ENCODE measurements at places on chromosomes 12 and 14.

GRCh38 chr12:78324234-78324633, 493.5 kb downstream of the NAV3 start:
- no peaks in the 10 kb centered on the region for H3K36me3 ChIP-seq
- no peaks in the 10 kb centered on the region for H3K27me3 ChIP-seq
- DNase-seq, result peak; percentile 5
- no peaks in the 10 kb centered on the region for H3K4me1 ChIP-seq

GRCh38 chr12:88472248-88472647, 108.0 kb downstream of the KITLG start:
- H3K27me3 ChIP-seq, result no peaks in the 10 kb centered on the region
- no peak overlapping the region for H3K27ac ChIP-seq
- peaks cover 6% of the 10 kb centered on the region for H3K4me1 ChIP-seq

- no peak overlapping the region for H3K4me3 ChIP-seq
- no peaks in the 10 kb centered on the region for H3K27me3 ChIP-seq
- DNase-seq, result no peak
Observed at GRCh38 chr12:3723916-3724805, 28.7 kb downstream of the CRACR2A start.

- no peak overlapping the region for H3K27ac ChIP-seq
- no peak for DNase-seq
- H3K4me1 ChIP-seq, result no peaks in the 10 kb centered on the region
- H3K27me3 ChIP-seq, result no peaks in the 10 kb centered on the region
- H3K4me3 ChIP-seq, result no peak overlapping the region
Observed at GRCh38 chr14:42299692-42300091, 693.0 kb downstream of the LRFN5 start.
